ENCODE measurements at places on chromosomes 7 and 10.
A peak's percentile ranks its signal among the peaks of the same experiment; 100 is the strongest.

GRCh38 chr7:150631084-150631826 is 930 bp downstream of the GIMAP6 start:
- no peak for DNase-seq

DNA sequence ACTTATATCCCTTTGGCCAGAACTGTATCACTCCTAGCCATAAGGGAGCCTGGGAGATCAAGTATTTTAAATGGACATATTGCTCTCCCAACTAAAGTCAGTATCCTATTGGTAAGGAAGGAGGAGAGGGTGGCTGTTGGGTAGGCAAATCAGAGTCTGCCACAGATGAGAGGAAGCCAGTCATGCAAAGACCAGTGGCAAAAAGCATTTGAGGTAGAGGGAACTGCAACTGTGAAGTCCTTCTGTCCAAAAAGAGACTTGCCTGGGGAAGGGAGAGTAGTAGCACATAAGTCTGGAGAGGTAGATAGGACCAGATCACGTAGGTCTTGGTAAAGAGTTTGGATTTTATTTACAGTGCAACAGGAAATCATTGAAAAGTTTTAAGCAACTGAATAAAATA is 8.8 kb upstream of the CCNJ start:
- no peak for DNase-seq

GRCh38 chr10:103806395-103807187 is 48.8 kb downstream of the SH3PXD2A start:
- no peak for DNase-seq

DNA sequence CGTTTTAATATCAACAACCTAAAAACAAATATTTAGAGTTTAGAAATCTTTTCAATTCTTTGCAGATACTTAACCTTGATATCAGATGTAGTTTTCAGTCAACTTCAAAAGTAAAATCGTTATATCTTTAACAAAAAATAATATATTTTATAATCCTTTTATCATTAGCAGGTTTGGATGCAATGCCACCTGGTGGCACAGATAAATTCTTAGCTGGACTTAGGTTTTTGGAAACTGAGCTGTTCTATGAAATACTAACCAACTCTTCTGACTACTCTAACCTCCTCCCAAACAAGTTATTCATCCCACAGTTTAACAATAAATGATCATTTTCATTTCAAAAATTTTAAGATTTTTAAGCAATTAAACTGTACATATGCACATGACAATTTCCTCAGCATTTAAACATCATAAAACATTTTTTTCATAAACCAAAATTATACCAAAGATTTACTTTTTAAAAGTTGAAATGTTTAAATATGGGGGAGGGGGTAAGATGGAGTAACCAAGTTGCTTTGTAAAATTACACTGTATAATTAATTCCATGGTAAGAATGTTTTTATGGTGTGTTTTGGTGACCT is 56.9 kb downstream of the HIBADH start:
- DNase-seq: no peak

DNA sequence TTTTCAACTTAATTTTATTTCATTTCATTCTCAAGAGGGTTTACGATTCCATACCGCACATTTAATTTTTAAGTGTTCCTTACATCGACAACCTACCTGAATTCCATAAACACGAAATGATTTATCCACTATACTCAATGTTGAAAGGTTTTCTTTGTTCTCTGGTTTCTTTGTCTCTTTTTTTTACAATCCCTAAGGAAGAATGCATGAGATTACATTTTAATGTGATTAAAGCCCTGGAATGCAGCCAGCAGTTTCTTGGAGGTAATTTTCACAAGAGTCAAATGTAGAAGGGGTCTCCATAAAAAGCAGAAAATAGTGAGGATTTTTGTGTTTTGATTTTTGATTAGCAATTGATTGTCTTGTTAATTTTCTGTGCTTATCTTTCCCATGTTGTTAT is 59.2 kb upstream of the ADCY1 start:
- no peak for DNase-seq

GRCh38 chr10:43666552-43666951 is 17.9 kb upstream of the ZNF32 start:
- DNase-seq: no peak

DNA sequence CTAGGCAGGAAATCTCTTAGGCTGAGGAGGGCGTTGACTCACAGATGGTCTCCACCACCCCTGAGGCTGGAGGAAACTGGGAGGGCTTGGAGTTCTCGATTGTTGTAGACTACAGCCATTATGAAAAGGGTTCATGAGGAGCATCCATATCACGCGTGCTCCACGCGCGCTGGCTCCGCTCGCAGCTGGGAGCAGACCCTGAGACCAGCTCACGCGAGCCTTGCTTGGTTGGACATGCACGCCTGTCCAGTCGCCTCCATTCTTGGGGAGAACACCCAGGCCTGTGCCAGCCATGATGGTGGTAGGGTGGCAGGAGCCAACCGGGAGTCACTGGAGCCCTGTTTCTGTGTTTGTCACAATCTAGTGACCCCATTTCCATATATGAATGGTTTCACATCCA is 139.1 kb downstream of the TCERG1L start:
- DNase-seq: no peak

DNA sequence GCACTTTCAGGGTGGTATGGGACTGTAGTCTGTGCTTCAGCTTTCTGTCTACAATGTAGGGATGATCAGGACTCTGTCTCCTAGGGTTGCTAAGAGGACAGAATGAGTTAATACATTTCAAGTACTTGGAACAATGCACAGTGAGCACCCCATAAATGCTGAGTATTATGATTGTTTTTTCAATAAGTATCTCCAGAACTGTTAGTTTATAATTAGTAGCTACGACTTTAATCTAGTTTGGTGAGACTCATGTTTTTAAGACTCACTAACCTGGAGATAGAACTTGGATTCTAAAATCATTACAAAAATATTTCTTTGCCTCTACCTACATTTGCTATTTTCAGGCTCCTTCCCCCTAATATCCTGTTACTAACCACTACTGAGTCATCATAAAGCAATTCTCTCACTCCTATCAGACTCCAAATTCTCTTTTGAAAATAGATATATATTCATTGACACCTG is 95.3 kb downstream of the CPED1 start:
- DNase-seq: no peak

DNA sequence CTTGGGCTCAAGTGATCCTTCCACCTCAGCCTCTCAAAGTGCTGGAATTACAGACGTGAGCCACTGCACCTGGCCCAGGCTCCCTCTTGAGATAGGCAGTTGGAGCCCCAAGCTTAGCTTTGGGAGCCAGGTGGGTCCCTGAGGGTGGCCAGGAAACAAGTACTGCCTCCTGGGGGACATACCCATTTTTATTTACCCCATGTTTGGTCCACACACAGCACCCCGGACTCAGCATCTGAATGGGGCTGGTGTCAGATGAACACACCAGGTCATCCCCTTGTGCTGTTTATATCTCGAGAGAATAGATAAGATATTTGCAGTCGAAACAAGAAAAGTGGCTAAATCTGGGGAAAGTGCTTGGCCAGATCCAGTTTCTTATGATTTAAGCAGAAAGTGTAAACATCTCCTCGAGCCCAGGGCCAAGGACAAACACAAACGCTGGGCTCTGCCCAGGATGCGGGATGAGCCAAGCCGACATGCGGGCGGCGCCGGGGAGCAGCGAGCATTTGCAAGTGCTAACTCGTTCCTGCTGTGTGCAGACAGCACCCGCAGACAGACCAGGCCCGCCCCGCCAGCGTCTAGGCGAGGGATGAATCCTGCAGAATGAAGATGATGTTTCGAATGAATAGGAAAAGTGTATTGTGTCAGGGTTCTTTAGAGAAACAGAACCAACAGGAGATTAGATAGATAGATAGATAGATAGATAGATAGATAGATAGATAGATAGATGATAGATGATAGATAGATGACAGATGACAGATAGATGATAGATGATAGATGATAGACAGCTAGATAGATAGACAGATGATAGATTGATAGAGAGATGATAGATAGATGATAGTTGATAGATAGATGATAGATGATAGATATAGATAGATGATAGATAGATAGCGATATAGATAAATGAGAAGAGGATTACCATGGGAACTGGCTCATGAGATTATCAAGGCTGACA is 44.4 kb upstream of the OCM2 start:
- DNase-seq: no peak

DNA sequence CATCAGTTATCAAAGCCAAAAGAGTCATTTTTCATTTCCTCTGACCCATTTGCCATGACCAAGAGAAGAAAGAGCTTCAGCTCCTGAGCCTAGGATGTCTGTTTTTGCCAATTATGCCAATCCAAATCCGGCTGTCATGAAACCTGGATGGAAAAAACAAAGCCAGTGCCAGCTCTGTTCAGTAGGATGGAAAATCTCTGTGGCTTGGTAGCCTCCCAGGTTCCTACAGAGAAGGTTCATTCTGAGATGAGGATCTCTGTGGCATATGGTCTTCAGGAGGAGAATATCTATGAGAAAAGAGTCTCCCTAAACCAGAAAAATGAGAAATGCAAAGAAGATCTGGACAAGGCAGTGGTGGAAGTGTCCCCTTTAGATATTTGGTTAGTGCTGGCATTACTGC is 475.4 kb downstream of the CNTNAP2 start:
- no peak for DNase-seq

DNA sequence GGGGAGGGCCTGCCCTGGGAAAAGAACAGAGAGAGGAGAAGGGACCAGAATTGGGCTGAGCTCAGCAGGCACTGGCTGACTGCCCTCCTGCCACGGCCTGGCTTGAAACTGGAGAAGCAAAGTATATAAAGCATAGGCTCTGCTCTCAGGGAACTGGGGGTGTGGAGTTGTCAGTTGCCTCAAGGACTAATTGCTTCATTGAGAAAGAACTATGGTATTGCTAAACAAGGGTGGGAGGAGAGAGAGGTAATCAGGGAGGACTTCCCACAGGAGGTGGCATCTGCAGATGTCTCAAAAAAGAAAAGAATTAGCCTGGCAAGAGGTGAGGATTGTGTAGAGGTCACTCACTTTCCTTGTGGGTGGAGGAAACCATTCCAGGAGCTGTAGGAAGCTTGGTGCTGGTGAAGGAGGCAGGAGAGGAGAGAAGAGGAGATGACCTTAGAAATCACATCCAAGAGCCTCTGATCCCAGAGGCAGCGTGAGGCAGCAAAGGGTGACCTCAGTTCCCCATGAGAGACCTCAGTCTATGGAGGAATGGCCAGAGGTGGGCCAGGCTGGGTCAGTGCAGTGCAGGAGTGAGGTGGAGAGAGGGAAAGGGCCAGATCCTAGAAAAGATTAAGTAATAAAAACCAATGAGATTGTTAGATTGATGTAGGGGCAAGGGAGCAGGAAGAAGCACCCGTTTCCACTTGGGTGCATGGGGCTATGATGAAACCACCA is 2.4 kb downstream of the PILRB start:
- DNase-seq: no peak

DNA sequence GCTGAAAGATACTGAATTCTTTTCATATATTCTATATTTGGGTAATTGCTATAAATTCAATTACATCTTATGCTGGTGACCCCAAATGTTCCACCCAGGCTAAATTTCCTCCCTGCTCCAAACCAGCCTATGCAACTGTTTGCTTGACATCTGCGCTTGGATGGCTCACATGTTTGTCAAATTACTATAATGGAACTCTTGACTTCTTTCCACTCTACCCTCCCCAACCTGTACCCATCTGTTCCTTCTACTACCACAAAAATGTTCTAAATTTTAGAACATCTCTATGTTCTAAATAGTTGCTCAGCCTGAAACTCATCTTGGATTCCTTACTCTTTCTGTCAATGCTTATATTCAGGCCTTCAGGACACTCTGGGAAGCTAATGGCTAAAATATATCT is 249.9 kb upstream of the SMIM30 start:
- DNase-seq: no peak

GRCh38 chr7:1637155-1637554 is 32.9 kb upstream of the ELFN1 start:
- DNase-seq: no peak

DNA sequence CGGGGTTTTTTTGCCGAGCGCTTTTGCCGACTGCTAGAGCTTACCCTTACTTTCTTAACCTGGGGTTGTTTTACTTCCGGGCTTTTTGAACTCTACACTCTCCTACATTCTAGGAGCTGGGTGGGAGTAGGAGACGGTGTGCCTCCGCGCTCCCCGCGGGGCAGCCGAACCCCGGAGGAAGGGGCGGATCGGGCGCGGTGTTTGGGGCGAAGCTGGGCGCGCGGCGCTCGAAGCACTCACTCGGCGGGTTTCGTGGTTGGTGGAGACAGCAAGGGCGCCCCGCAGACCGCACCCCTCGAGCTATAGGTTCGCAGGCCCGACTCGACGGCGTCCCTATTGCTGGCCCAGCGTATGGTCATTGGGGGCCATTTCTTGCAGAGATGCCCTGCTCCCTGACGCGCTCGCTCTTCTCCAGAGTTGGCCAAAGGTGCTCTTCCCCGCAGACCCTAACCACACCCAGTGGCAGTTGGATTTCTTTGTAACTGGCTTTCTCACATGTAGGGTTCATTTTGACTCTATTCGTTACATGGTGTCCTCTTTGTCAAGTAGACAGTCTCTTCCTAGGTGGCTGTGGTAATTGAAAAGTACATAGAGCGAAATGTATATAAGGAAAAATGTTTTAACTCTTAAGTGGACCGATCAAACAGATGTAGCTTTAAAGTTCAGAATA is 364 bp downstream of the ZNF518A start:
- DNase-seq: peak; percentile 93

DNA sequence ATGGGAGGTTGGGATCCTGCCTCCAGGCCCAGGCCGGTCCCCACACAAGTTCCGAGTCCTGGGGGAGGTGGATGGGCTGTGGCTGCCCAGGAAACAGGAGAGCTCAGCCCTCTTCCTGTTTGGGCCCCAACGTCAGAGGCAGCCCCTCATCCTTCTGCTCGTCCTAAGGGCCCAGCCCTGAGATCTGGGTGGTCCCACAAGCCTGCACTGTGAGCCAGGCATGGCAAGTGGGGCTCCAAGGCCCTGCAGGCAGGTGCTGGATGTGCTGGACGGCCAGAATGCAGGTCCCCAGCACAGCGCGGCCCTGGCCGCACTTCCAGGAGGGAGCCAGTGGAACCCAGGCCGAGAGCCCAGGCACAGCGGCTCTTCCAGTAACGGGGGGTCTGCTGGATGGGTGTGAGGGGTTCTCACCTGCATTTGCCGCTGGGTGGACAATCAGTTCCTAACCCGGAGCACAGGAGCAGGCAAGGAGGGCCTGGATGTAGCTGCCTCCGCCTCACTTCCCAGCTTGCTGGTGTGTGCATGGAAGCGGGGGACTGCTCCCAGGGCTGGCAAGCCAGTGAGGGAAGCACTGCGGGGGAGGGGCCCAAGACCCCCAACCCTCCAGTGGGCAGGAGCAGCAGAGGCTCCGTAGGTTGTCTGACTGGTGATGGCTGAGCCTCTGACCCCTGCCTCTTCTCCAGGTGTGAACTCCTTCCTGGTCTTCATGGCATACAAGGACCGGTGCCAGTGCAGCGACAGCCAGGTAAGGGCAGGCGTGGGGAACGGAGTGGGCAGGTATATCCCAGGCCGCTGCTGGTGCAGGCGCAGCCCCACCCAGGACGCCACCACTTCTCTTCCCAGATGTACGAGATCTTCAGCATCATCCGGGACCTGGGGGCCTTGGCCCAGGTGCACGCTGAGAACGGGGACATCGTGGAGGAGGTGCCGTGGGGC is 9.7 kb downstream of the DPYSL4 start:
- DNase-seq: no peak

- DNase-seq: no peak
These were observed 231.6 kb downstream of the VTI1A start for GRCh38 chr10:112678581-112678980.

All from GM06990 (cell line).